ENCODE measurements at places on chromosomes 7 and 10.
A peak's percentile ranks its signal among the peaks of the same experiment; 100 is the strongest.

GRCh38 chr7:82293467-82293866 is 150.1 kb downstream of the CACNA2D1 start:
- DNase-seq = no peak

GRCh38 chr7:17994079-17994850 is 33.4 kb downstream of the PRPS1L1 start:
- DNase-seq = no peak

DNA sequence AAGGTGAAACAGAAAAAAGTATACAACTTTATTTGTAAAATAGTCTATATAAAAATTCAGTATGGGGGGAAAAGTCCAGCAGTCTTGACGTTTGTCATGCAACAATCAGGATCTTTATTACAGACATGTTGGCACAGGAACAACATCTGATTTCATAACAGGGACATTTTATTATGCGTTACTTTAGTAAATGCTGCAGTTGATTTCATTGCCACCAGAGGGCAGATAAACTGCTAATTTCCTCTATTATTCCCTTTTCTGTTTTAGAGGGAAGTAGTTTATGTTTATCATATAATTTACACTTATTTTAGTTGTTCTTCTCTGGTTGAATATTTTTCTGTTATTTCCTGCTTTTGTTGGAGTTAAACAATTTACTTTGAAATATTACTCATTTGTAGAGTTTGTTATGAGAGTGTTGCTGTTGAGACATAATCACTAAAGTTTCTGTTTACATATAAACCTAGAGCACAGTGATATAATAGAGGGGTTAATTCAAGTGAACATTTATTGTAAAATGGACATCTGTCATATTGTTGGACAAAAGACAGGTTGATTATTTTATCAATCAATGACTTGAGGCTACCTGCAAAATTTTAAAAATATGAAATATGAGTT is 3.3 kb downstream of the PLXDC2 start:
- DNase-seq = peak; percentile 71

DNA sequence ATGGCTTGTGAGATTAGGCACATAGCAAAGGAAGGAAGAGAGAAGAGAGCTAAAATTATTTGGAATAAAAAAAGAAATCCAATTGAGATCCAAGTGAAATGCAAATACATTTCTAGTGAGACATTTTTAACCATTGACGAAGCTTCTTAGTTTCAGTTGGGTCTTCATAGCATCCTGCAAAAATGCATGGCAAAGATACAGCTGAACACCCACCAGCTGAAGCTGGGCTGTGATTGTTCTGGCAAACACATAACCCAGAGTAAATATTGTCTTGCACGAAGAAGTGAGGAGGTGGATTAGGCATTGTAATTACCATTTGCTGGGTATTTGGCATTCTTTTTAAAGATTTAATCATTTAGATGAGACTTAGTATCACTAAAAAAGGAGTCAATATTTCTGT is 409.4 kb downstream of the GRM8 start:
- DNase-seq = no peak

- no peak for DNase-seq
These were observed 62.4 kb upstream of the MKLN1 start for GRCh38 chr7:131265227-131265626.

DNA sequence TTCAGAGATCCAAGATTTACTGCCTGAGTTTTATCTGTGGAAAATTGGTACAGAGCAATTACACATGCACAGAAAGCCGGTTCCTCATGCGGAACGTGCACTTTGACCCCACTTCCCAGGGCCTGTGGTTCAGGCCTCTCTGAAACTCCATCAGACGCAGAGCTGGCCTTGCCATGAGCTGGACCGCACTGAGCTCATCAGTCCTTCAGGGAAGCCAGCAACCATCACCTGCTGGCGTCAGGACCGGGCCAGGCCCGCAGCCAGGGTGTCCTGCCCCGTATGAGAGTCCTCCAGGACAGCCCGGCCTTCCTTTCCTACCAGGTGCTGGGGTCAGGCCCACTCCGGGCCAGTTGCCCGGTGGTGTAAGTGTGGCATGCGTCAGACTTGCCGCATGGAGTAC is 446.5 kb upstream of the FOXK1 start:
- DNase-seq = no peak

- DNase-seq = no peak
These were observed at the start of gene SMO for GRCh38 chr7:129188372-129188891. SMO (plus strand) TSS chr7:129188633; CDS start chr7:129189152, 519 bp downstream.

- no peak for DNase-seq
These were observed 126.1 kb downstream of the PLXNA4 start for GRCh38 chr7:132450188-132450587.

DNA sequence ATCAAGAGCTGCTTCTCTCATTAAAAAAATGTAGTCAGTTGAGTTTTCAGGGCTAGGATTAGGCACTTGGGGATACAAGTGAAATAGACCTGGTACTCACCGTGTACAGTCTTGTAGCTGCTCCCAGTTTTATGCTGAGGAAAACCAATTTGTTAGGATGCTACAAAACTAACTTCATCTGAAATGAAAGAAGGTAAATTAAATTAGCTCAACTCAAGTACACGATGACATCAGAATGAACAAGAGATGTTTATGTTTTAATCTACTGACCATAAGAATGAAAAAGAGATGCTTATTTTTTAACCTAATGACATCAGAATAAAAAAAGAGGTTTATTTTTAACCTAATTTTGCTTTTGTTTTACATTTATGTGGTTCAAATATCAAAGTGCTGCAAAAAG is 73.7 kb downstream of the AP3M1 start:
- DNase-seq = no peak

- no peak for DNase-seq
These were observed 61.0 kb upstream of the DUSP5 start for GRCh38 chr10:110436554-110437350.

DNA sequence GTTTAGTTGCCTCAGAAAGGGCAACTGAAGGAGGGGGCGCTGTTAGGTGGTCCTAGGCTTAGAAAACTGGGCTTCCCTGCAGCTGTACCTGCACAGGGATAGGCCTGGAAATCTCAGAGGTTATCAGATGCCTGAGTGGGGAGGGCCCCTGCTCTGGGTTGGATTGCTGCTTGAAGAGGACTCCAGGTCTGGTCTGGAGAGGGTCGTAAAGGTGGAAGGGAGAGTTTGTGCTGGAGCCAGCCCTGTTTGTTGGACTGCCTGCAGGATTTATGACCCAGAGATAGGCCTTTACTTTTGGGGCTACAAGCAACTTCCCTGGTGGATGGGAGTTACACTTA is 765.9 kb downstream of the GRID1 start:
- DNase-seq = no peak

DNA sequence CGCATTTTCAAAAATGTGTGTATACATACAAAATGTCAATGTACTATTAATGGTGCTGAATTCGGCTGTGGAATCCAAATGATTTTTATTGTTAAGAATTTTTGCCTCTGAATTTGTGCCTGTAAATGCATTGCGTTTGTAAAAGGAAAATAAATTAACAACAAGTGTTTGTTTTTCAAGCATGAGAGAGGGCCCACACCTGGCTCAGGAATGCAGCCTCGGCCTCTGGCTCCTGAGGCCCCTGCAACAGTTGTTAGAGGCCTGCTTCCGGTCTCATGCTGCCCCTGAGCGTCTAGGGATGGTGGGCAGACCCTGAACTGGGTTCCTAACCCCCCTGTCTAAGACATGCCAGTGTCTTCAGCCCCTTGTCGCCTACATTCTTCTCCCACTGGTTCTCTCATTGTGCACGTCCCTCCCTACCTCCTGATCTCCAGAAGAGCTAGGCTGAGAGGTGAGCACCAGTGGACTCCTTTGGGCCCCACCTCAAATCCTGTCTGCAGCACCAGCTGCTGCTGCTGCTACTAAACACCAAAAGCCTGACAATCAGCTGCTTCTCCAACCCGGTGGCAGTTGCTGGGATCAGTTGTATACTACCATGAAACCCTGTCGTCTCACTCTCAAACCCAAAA is 1.9 kb upstream of the BTBD16 start:
- DNase-seq = no peak

- peak; percentile 27 for DNase-seq
These were observed 180.8 kb downstream of the USP6NL start for GRCh38 chr10:11430421-11431215.

- DNase-seq = no peak
These were observed 180.9 kb downstream of the ANK3 start for GRCh38 chr10:60208676-60209269.

GRCh38 chr7:7416031-7416858 is 119.4 kb downstream of the COL28A1 start:
- peak; percentile 15 for DNase-seq

Measured in prostate gland (tissue), 2 donors.